ENCODE measurements at places on chromosomes 5 and 9.
A peak's percentile ranks its signal among the peaks of the same experiment; 100 is the strongest.

DNA sequence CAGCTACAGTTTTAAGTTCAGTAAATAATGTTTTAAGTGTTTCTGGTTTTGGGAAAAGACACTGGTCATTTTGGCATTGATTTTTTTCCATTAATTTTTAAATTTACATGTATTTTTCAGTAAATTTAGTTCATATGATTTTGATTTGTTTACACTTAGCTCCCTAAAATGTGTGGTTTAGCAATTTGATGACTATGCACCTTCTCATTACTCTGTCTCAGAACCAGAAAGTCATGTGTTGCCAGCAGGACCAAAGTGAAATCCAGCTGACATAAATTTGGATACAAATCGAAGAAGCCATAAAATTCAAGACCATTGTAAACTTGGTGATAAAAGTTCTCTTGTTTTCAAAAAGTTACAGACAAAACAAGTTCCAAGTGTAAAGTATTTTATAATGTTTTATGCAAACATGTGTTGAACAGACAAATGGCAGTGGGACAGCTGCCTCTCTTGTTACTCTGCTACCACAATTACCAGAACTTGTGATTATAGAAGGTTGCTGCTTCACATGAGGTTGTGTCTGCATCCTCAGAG is 354.8 kb downstream of the NR2F1-AS1 start:
- no peak for DNase-seq

DNA sequence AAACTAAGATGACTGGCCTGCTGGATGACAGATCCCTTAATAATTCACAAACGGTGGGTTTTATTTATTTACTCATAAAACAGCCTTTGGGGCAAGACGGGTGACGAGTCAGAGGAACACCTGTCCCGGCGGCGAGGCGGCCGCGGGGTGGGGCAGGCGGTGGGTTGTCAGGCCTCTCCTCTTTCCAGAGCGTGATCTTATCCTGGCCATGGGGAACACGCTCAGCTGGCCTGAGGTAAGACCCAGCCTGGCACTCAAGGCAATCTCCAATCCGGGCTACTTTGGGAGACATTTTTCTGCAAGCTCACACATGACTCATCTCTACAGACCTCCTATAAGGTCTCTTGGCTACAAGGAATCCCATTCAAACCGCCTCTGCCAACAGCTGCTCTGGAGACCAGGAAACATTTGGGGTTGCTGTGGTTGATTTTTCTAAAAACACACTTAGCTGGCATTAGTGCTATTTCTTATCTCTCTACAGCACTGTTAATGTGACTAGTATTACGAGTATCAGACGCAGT is 6.3 kb downstream of the RAPGEF1 start:
- no peak for DNase-seq

GRCh38 chr9:91771027-91771426 is 179.0 kb downstream of the ROR2 start:
- DNase-seq: no peak

DNA sequence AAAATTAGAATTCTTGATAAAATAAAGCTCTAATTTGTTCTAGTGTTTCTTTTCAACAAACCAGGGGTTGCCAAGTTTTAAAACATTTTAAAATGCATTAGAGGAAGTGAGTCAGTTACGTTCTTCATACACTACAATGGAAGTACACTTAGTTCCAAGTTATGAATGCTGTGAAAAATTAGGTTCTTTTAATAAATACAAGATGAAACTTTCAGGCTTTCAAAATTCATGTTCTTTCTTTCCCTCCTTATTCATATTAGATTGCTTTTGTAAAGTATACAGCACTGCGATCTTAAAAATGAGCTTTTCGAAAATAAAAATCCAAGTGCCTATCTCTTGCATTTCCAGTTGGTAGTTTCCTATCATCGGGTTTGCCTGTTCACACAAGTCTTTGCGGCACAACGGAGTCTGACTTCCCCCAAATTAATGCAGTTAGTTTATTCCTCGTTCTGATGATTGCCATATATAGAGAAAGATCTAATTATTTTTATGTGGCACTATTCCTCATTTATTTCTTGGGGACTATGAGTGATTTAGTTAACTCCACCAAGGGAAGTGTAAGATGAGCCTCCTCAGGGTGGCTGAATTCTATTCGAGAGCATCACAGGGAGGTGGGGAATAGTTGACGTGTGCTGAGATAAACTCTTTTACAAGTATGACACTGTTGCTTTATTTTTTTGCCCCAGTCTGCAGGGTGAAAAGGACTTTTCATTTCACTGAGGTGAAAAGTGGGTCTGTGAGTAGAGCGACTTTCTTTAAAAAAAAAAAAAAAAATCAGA is 238.2 kb downstream of the CD180 start:
- no peak for DNase-seq

GRCh38 chr9:96398582-96399324 is 15.2 kb upstream of the SLC35D2 start:
- DNase-seq: peak; percentile 41

DNA sequence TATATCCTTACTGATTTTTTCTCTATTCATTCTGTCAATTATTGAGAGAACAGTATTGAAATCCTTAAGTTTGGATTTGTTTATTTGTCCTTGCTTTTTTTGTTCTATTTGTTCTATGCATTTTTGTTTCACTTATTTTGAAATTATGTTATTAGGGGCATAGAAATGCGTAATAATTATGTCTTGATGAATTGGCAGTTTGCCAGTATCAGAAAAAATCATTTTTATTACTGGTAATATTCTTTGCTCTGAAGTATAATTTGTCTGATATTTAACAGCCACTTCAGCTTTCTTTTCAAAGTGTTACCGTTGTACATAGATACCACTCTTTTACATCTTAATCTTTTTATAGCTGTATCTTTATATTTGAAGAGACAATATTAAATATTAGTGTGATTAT is 2090.9 kb upstream of the WWC1 start:
- DNase-seq: no peak

- DNase-seq: no peak
Observed at GRCh38 chr9:27118916-27119315, 9.9 kb downstream of the TEK start.

DNA sequence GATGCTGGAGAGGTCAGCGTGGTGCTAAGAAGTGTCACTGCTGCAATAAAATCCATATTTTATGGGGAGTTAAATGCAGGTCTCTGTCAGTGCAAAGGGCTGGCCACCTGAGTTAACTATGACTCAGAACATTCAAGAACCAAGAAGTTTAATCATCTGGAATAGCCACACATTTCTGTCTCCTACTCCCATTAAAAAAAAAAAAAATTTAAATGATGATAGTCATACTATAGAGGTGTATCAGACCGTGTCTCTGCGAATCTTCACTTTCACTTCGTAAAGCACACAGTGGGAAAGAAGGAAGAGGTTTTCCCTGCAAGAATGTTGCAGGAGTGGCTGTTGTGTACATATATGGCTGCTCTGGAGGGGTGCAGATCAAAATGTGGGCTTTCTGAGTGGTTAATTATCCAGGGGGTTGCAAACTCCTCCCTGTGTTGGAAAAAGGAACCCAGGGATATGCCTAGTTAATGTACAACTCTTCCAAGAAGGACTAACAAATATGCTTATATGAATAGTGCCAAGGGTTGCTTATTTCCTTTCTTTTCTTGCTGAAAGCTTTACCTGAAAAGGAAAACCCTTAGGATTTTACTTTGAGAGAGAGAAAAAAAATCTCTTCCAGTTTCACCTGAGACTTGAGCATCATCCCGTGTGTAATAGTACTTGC is 1.5 kb downstream of the CDH6 start:
- no peak for DNase-seq

GRCh38 chr5:72818866-72819534 is 2.5 kb downstream of the TNPO1 start:
- DNase-seq: peak; percentile 58

DNA sequence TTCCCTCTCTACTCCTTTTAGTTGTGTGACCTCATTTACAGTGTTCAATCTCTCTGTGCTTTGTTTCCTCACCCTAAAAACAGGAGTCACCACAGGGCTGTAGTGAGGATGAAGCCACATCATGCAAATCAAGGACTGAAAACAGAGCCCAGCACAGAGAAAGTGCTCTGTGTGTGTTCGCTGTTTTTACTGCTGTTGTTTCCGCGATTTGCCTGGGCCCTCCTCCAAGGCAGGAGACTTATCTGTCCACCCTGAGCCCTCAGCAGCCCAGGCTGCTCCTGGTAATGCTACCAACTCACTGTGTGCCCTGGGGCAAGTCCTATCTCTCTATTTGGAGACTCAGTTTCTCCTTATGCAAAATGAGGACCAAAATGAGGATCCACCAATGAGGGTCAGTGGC is 87.2 kb upstream of the NEURL1B start:
- DNase-seq: no peak

- DNase-seq: no peak
Observed at GRCh38 chr5:122219436-122220166, 90.3 kb downstream of the ZNF474 start.

DNA sequence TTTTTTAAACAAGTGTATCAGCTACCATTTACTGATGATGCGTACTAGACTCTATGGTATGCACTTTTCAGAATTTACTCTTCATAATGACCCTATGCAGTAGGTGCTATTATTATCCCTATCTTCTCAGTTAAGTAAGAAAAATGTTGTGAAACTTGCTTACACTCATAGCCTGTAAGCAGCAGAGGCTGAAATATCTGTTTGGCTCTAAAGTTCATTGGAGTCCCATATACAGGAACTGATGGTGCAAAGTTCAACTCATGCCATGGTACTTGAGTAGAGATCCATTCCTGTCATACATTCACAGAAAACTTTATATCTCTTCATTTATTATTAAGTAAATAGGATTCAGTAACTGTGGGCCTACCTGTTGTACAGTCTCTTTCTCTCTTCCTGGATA is 41.4 kb upstream of the CCDC112 start:
- DNase-seq: no peak

GRCh38 chr5:53482717-53483638 is 2.5 kb downstream of the FST start:
- DNase-seq: peak; percentile 52

DNA sequence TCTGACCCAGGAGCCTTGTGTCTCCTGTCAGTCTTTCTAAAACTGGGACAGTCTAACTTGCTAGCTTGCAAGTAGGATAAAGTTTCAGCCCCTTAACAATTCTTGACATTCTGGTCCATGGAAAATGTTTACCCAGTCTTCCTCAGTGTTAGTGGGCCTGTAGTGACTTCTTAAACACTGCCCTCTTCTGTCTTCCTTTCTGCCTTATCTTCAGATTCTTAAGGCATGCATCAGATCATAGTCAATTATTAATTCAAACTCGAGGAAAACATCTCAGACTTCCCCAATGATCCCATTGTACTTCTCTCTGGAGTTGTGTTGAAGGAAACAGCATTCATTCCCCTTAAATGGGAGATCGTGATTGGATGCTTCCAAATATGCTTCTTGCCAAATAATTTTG is 1199.8 kb downstream of the DTWD2 start:
- DNase-seq: no peak

DNA sequence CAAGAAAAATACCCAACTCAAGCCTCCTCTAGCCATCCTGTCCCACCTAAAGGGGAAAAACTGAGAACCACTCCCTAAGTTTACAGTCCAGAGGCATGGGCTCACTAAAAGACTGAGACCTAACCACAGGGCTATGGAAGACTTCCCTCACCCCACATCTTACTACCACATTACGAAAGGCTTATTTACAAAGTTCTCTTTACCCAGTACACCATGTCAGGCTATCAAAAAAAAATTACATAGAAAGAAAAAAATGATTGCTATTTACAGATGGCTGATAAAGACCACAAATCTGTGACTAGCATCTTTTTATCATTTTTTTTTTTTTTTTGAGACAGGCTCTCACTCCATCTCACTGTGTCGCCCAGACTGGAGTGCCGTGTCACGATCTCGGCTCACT is 69.7 kb upstream of the TNPO1 start:
- DNase-seq: no peak

GRCh38 chr5:96065685-96066385 is 104.2 kb upstream of the ELL2 start:
- DNase-seq: no peak

- peak; percentile 54 for DNase-seq
Observed at GRCh38 chr9:6630502-6631206, 14.9 kb downstream of the GLDC start.

DNA sequence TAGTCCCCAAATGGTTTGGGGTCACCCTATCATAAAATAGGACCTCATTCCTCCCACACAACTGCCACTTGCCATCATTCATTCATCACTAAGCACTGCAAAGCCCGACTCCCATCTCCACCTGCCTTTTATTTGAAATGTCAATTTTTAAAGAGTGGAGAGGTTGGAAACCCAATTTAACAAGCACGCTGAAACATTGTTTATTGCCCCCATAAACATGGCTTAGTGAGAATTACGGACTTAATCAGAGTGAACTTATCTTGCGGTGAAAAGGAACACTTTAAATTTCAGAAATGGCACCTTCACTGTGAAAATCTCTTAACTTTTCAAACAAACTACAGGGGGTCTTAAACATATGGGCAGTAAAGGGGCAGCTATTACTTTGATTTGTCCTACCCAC is 241.1 kb downstream of the CRB2 start:
- no peak for DNase-seq

- DNase-seq: peak; percentile 34
Observed at GRCh38 chr5:74640954-74641734, 616 bp upstream of the ENC1 start.

- peak; percentile 58 for DNase-seq
Observed at GRCh38 chr9:134738869-134739659, 97.5 kb downstream of the COL5A1 start.

- no peak for DNase-seq
Observed at GRCh38 chr5:14980698-14981097, 109.1 kb upstream of the ANKH start.

- no peak for DNase-seq
Observed at GRCh38 chr9:89923961-89924504, 319.2 kb downstream of the GADD45G start.

DNA sequence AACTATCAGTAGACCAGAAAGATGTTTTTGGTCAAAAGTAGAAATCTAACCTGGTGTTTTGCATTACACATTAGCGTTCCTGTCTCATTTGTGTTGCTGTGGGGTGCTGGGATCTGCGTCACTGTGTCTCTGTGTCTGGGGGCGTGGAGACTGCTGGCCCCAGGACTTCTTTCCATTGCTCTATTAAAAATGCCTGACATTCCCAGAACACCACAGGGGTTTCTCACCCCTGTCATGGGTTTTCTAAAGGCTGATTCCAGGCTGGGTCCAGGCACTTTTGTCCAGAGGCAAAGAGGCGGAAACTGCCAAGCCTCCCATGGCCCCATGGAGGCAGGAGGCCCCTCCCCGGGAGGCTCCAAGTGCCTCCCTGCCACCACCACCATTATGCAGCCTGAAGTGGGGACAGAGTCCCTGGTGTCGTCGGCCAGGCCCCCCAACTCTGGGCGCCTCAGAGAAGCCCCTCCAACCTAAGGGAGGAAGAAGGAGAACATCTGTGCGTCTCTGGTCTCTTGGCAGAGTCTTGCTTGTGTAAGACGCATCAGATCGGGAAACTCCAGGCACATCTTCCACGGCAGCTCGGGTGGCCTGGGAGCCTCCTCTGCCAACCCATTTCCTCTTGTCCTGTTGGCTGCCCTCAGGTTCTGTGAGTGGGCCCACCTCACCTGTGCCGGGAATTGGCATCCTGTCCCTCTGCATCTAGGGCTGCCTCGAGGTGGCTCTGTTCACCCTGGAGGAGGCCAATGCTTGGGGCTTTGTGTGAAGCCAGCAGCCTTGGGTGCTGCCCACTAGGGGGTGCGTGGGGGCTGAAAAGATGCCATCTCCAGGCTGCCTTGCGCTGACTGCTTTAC is 13.8 kb upstream of the PLEKHG4B start:
- no peak for DNase-seq

- no peak for DNase-seq
Observed at GRCh38 chr9:105242557-105242956, 1.9 kb upstream of the SLC44A1 start.

All from GM20000 (cell line).